Activated CD8-positive, alpha-beta memory T cell treated with anti-CD3 and anti-CD28 coated beads, Interleukin-2, amount 50 U/mL, for 48 hours (primary cell): ENCODE measurements at places on chromosomes 5 and 9.

- DNase-seq = no peak
Observed at GRCh38 chr5:98179791-98180755, 593.4 kb upstream of the RGMB start.

DNA sequence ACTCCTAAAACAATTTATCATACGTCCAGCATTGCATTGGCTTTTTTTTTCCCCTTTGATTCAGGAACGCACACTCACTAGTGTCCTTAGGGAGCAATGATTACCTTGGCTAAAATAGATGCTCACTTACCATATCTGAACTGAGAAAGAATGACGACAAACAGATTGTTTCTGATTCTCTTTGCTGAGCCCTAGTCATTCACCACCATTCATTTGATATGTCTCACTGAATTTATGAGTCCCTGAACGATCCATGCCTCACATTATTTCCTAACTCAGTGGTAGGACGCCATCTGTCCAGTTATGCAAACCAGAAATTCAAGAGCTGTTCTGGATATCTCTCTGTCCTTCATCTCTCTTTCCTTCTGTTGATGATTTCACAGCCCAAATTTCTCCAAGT is 39.3 kb upstream of the DAB2 start:
- no peak for DNase-seq

GRCh38 chr5:144130306-144130705 is 40.2 kb downstream of the YIPF5 start:
- DNase-seq = no peak

DNA sequence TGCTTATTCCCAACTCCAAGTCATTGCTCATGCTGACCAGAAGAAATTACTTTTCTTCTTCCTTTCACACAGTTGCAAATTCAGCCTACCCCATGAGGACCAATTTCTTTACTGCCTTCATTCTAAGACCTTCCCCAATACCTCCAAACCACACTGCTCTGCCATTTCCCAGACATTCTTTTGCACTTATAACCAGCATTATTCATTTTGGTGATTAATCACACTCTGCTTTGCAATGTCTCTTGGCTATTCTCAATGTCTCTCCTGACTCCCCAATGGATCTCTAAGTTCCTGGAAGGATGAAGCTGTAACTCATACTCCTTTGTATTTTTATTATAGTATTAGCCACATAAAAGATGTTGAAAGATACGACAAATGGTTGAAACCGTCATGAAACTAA is 105.7 kb upstream of the RANBP3L start:
- DNase-seq = no peak

DNA sequence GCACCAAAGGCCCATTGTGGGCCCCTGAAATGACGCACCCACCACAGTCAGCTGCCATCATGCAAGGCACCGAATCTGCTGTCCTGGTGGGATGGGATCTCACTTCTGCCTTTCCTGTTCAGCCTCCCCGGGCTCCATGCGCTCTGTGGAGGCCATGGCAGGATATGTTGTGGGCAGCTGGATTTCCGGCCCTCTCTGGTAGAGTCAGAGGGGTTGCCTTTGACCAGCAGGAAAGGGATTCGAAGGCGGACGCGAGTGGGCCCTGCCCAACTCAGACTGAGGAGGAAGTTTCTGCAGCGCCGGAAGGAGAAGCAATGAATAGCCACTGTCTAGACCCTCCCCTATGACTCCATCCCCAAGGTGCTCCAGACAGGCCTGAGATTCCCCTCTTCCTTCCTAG is 35.5 kb downstream of the GADD45G start:
- no peak for DNase-seq

- DNase-seq = no peak
Observed at GRCh38 chr9:79023134-79023580, 548.6 kb upstream of the TLE4 start.

DNA sequence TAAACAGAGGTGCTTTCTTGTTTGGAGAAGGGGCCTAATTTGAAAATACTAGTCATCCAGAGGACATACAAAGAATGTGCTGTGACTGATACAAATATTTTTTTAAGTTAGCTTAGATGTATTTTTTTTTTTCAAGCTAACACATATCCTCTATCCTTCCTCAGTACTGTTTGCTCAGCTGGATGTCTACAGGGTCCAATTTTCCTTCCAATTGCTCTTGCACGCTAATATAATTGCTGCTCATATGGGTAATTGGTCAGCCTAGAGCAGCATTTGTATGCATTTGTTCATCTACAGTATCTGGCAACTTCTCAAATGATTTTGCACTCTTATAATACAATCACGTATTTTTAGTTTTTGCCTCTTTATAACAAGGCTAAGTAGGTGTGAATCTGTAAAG is 84.7 kb downstream of the ZDHHC21 start:
- no peak for DNase-seq

DNA sequence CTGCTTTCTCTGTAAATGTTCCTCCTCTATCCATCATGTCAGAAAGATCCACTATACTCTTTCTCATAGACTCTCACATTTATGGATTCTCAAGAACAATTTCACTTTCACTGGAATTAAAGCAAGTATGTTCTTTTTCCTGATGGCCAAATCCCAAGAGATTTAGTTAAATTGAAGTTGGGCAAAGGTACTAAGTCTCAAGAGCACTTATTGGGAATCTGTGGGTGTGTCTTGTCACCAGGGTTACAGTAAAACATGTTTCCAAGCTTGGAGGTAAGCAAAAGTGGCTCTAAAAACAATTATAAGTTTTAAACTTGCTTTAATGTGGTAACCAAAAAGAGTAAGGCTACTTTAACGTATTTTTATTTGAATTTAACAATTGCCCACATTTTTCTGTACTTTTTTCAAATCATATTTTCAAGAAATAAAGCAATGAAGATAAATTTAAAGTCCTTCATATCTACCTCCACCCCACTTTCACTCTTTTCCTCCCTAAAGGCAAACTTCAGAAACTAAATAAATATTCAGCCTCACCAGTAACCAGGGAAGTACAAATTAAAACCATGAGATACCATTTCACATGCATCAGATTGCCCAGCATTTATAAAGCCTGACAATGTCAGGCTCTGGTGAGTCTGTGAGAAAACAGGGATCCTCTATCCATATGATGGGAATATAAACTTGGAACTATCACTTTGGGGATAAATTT is 387.4 kb downstream of the CETN3 start:
- no peak for DNase-seq

GRCh38 chr5:113003763-113004162 is 27.2 kb downstream of the DCP2 start:
- DNase-seq = no peak

DNA sequence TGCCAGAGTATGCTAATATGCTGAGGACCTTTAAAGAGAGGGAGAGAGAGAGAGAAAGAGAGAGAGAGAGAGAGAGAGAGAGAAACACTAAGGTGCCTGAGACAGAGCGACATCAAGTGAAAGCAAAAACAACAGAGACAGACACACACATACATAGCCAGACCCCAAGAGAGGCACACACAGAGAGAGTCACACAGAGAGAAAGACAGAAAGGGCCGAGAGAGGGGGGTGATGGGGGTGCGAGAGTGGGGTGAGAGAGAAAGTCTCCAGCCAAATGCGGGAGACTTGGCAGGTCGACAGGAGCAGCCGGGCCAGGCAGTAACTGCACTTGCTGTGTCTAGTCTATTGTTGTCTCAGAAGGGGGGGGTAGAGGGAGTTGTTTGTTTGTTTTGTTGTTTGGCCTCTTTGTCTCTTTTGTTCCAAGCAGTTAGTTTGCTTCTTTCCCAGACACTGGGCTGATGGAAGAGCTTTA is 30.1 kb upstream of the NFIB start:
- no peak for DNase-seq

DNA sequence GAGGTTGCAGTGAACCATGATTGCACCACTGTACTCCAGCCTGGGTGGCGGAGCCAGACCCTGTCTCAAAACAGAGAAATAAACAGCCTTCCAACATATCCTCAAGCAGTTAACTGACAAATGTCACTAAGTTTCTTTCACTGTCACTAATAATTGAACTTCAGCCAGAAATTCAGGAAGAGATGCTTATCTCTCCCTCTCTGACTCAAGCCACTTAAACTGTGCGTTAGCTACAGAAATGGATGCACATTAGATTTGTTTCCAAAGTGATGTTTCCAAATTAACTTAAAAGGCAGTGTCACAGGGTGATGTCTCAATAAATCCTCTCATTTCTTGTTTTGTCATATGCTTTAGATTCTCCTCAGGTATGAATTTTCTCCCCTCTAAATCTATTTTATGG is 164.9 kb downstream of the KDM4C start:
- DNase-seq = no peak

GRCh38 chr9:98879094-98879962 is 64.4 kb upstream of the COL15A1 start:
- DNase-seq = no peak

DNA sequence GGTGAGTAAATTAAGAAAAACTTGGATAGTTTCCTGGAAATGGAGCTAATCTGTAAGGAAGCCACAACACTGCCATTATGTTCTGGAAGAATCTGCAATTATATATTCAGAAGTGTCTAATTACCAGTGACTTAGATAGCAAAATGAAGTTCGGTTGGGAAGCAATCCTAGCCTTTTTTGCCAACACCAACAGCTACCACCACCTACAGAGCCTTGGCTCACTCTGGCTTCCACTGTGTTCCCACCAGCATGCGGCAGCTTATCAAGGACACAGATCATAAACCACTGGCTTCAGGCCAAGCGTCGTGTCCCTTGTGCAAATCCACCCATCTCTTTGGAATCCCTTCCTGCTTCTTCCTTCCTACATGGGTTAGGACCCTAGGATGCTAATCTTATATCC is 118.0 kb upstream of the PCA3 start:
- no peak for DNase-seq

- DNase-seq = no peak
Observed at GRCh38 chr5:30438785-30439184, 754.7 kb upstream of the CDH6 start.

- DNase-seq = no peak
Observed at GRCh38 chr5:10489810-10490426, 48.2 kb downstream of the ROPN1L start.

DNA sequence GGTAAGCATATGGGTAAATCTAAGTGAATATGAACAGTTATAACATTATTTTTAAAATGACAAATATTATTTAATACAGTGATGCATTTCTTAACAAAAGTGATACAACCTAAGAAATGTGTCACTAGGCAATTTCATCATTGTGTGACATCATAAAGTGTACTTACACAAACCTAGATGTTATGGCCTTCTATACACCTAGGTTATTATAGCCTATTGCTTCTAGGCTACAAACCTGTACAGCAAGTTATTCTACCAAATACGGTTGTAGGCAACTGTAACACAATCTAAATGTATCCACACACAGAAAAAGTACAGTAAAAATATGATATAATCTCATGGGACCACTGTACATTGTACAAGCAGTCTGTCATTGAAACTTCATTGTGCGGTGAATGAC is 48.3 kb downstream of the STRBP start:
- no peak for DNase-seq

DNA sequence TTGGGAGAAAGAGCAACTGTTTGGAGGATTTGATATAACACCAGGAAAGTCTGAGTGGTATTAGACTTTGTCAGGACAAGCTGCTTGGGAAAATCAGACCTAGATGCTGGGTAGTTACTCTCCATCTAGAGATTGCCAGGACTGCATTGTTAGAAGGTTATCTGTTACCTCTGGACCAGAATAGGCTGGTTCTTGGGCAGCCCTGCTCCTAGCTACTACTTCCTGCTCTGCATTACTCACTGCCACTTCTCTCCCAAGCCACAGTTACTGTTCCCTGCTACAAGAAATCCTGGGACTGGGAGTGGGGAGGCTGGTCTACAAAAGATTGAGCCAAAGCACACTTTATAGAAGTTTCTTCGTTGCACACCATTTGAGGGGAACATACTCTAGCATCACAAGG is 95.5 kb upstream of the KCNN2 start:
- no peak for DNase-seq

GRCh38 chr5:10453545-10453944 is 11.9 kb downstream of the ROPN1L start:
- no peak for DNase-seq

DNA sequence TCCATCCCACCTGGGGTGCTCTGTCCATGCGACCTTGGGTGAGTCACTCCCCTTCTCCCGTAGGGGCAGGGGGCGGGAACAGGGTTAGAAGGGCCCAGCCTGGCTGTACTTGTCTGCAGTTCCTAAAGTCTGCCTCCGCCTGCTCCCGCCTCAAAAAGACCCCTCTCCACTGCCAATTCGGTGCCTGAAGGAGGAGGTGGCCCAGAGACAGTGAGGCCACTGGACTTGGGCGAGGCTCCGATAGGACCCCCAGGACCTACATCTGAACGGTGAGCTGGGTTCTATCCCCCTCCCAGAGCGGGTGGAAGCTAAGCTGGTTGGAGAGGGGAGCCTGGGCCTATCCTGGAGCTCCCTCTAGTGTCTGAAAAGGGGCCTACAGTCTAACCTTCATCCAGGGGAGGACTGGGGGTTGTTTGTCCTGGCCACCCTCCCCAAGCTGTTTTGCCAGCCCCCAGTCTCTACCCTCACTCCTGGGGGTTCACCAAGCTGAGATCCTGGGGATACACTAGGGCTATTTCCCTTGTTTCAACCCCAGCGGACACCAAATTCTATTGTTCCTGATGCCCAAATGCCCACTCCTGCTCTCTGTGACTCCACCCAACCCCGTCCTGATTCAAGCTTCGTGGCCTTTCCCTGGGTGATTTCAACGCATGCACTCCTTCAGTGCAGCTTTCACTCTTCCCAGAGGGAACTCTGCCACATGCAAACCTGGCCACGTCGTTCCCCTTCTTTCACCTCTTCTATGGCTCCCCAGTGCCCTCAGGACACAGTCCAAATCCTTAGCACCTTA is 6.1 kb upstream of the CRB2 start:
- peak; percentile 83 for DNase-seq

DNA sequence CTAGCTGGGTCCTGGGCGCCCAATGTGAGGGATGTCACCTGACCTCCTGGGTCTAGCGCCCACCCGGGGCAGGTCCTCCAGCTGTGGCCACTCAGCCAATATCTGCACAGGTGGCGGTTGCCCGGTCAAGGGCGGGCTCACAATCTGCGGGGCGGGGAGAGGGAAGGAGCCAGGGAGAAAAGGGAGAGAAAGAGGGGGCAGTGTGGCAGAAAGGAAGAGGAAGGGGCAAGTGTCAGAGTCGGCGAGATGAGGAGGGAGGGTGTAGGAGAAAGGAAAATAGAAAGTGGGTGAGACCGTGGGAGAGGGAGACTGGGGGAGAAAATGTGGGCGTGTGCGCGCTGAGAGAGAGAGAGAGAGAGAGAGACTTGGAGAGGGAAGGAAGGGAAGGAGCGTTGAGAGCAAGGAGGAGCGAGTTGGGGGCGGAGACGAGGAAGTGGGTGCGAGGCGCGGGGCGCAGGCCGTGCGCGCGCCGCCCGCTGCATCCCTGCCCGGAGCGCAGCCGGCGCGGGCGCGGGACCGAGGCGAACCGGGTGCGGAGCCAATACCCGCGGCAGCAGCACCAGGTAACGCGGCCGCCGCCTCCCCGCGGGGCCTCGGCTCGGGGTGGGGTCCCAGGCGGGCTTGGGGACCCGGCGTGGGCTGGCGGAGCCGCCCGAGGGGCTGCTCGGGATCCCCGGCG is at the start of gene HRH2:
Gene HRH2, plus strand, starts transcription at position 479 of the 679 bp plus-strand sequence. CDS start 25,163 bp downstream, outside the sequence.
- DNase-seq = peak; percentile 76
